ENCODE measurements at places on chromosomes 3 and 15. TPM values are rescaled to one million over a fixed set of nuclear protein-coding genes. Genes with fewer than 3 reads are reported as not detected.

DNA sequence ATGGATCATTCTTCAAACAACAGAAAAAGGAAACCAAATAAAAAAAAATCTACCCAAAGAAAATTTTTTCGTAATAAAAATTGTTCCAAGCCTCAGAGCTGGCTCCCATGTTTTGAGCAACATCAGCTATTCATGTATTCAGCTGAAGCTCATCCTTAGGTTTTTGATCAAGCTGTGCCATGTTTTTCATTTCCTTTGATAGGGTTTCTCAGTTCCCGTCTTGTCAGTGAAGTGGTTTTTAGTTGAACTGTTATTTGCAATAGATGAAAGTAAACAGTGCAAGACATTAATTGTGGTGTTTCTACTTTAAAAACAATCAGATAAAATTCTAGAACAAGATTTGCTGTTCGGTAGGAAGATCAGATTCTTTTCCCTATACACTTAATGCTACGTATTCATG lies 55.4 kb upstream of the SPTSSB start:
- H3K27ac ChIP-seq, result no peak overlapping the region
- no peaks in the 10 kb centered on the region for H3K36me3 ChIP-seq
- peaks cover 4% of the 10 kb centered on the region for H3K4me1 ChIP-seq

DNA sequence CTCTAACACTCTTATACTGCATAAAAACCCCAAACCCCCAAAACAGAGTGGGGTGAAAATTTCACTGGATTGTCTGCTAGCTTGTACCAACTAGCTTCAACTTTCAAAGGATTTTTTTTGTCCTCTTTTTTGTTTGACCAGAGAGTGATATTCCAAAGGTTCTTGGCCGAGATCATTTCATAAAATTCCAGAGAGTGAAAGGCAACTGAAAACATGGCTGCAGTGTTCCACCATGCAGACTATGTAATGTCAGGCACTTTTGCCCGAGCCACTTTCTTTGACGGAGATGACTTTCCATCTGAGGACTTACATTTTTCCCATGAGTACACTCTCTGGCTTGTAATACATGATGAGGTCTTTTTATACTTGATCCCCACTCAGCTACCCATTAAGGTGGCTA lies 107.5 kb downstream of the TIGIT start:
- no peaks in the 10 kb centered on the region for H3K27me3 ChIP-seq
- H3K36me3 ChIP-seq, result no peaks in the 10 kb centered on the region
- DNase-seq, result no peak
- H3K27ac ChIP-seq, result no peak overlapping the region
- H3K4me3 ChIP-seq, result no peak overlapping the region

DNA sequence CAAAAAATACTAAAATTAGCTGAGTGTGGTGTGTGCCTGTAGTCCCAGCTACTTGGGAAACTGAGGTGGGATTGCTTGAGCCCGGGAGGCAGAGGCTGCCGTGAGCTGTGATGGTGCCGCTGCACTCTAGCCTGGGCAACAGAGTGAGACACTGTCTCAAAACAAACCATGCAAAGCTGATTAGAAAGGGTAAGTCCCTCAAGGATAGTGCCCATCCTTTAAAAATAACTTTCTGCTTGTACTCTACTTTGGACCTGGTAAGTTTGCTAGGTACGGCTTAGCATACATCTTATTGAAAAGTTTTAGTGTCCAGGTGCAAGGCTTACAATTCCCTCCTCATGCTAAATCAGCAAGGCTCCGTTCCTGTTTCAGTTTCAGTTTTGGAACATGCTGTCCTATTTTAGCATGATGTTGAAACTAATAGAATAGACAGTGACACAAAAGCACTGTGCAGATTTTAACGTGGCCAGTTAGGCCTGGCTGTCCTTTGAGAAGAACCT lies 21.4 kb downstream of the FEM1B start:
- peak overlapping the region; percentile 66 for H3K27ac ChIP-seq
- no peak overlapping the region for H3K4me3 ChIP-seq
- peaks cover 6% of the 10 kb centered on the region for H3K36me3 ChIP-seq

GRCh38 chr3:126994661-126995245 lies 11.8 kb downstream of the PLXNA1 start:
- no peaks in the 10 kb centered on the region for H3K27me3 ChIP-seq
- H3K4me3 ChIP-seq, result no peak overlapping the region
- H3K36me3 ChIP-seq, result peaks cover 46% of the 10 kb centered on the region
- peak; percentile 52 for DNase-seq

- H3K4me3 ChIP-seq, result no peak overlapping the region
- no peaks in the 10 kb centered on the region for H3K36me3 ChIP-seq
Observed at GRCh38 chr3:102206511-102207031, 228.2 kb upstream of the ZPLD1 start.

DNA sequence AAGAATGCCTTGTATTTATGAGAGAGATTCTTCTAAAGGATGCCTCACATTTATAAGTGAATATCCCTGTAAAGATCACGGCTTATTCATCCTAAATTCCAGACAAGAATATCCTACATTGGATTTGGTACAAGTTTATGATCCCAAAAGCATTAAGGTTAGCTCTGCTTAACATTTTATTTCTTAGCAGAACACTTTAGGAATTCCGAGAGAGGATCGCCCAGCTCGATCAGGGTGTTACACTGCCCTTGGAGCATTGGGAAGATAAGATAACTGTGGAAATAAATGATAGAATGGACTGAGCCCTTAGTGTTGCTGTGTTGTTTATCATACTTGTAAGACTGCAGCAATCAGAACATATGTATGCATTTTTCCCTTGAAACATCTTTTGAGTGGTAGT lies 223.0 kb upstream of the CDIN1 start:
- H3K36me3 ChIP-seq, result no peaks in the 10 kb centered on the region
- DNase-seq, result no peak
- H3K4me3 ChIP-seq, result no peak overlapping the region
- peaks cover 2% of the 10 kb centered on the region for H3K4me1 ChIP-seq
- no peaks in the 10 kb centered on the region for H3K27me3 ChIP-seq

Gene CFAP161
- total RNA-seq, result 0.58 TPM

Gene LRTM1
- total RNA-seq, result 99.9 TPM

Gene C3orf85
- total RNA-seq, result not detected

Gene BCL2A1
- total RNA-seq, result 0.35 TPM

Gene USP13
- 32.3 TPM for total RNA-seq

Gene ATG3
- total RNA-seq, result 30.3 TPM

Gene GOLGA8G
- not detected for total RNA-seq

Gene GPR156
- total RNA-seq, result 2.1 TPM

Gene GNAT1
- total RNA-seq, result not detected

All from muscle of leg (tissue), 16 donors.